ENCODE measurements at places on chromosomes 11 and 22. TPM values are rescaled to one million over a fixed set of nuclear protein-coding genes. Genes with fewer than 3 reads are reported as not detected.

Gene FOLH1
- not detected for total RNA-seq

Gene MRGPRX4
- total RNA-seq, result not detected

Gene EMID1
- total RNA-seq, result not detected

Gene DNAJB7
- total RNA-seq, result not detected

Gene OR5B3
- not detected for total RNA-seq

Gene ZFP91
- total RNA-seq, result 59.9 TPM

Gene RFPL1
- not detected for total RNA-seq

Gene OR4B1
- total RNA-seq, result not detected

Gene OR2D3
- not detected for total RNA-seq

Gene GPHA2
- not detected for total RNA-seq

Gene SLC17A6
- total RNA-seq, result not detected

Gene MN1
- 0.11 TPM for total RNA-seq

Gene UPK3A
- not detected for total RNA-seq

Gene ZNF214
- not detected for total RNA-seq

Gene DEUP1
- total RNA-seq, result not detected

Gene MRGPRX3
- not detected for total RNA-seq

Gene KDM4D
- 0.90 TPM for total RNA-seq

Gene GRAMD1B
- 22.8 TPM for total RNA-seq

Gene NFAM1
- 0.05 TPM for total RNA-seq

Gene MS4A3
- total RNA-seq, result not detected

Gene ART1
- total RNA-seq, result not detected

Gene CARD18
- not detected for total RNA-seq

All from activated CD8-positive, alpha-beta T cell treated with anti-CD3 and anti-CD28 coated beads, Interleukin-2, amount 10 ng/mL, durations not matched to agents 7 days and 5 days (primary cell).